Esophagus squamous epithelium (tissue), 5 donors: ENCODE measurements at places on chromosomes 13 and 19.

DNA sequence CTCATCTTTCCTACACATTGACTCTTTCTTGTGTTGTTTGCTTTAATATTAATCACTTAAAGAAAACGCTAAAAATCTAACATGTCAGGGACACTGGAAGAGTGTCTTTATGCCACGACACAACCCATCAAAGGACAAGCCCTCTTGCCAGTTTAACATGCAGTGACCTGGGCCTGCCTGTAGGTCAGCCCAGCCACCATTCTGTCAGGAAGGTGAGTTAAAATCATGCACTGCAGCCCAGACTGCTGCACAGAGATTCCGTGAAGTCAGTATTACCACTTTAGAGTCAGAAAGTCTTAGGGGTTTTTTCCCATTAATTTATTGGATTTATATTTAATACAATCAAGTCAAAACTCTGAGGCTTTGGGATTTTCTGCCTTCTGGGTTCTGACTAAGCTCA lies 58.0 kb downstream of the TNFRSF19 start:
- no peak for DNase-seq

- DNase-seq = no peak
These were observed 1.8 kb upstream of the MYBPC2 start for GRCh38 chr19:50430888-50431342.

- no peak for DNase-seq
These were observed 25.0 kb upstream of the FXYD3 start for GRCh38 chr19:35090506-35091214.

DNA sequence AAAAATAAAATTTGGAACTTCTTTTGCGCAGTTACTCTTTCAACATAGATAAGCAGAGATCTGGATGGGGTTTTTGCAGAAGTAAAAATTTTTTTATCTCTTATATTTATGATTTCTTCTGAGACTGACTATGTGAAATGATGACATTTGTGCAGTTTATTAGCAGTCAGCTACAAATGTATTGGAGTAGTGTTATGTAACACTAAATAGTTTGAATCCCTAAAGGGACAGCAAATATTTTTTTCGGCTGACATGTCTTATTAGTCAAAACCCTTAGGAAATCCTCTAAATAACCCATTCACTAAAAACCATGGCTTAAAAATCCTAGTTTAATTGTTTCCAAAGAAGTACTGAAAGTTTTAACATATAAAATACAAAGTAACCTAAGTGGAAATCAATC lies 48.0 kb upstream of the EDNRB start:
- DNase-seq = no peak

- DNase-seq = no peak
These were observed 42.7 kb downstream of the INSR start for GRCh38 chr19:7251494-7251893.

- DNase-seq = no peak
These were observed 29.2 kb upstream of the TSHZ3 start for GRCh38 chr19:31378404-31378803.
